ENCODE measurements at places on chromosomes 5 and 9.
A peak's percentile ranks its signal among the peaks of the same experiment; 100 is the strongest.

DNA sequence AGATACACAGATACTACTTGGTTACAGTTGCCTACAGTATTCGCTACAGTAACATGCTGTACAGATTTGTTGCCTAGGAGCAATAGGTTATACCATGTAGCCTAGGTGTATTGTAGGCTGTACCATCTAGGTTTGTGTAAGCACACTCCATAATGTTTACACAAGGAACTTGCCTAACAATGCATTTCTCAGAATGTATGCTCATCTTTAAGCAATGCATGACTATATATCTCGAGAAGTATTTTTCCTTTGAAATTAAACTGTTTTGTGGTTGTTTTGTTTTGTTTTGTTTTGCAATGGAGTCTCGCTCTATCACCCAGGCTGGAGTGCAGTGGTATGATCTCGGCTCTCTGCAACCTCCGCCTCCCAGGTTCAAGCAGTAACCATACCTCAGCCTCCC, 25.3 kb downstream of the LRRC70 start:
- no peak for DNase-seq

- no peak for DNase-seq
These were observed 1492.9 kb upstream of the C9orf72 start for GRCh38 chr9:29066141-29066640.

DNA sequence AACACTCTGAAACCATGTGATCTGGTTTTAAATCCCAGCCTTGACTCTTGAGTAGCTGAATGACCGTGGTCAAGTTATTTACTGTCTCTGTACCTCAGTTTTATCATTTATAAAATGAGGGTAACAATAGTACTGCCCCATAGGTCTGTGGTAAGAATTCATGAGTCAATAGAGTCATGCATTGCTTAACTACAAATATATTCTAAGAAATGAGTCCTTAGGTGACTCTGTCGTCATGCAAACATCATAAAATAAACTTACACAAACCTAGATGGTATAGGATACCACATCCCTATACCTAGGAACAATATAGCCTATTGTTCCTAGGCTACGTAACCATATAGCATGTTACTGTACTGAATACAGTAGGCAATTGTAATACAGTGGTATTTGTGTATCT, 20.3 kb upstream of the ABCA1 start:
- no peak for DNase-seq

DNA sequence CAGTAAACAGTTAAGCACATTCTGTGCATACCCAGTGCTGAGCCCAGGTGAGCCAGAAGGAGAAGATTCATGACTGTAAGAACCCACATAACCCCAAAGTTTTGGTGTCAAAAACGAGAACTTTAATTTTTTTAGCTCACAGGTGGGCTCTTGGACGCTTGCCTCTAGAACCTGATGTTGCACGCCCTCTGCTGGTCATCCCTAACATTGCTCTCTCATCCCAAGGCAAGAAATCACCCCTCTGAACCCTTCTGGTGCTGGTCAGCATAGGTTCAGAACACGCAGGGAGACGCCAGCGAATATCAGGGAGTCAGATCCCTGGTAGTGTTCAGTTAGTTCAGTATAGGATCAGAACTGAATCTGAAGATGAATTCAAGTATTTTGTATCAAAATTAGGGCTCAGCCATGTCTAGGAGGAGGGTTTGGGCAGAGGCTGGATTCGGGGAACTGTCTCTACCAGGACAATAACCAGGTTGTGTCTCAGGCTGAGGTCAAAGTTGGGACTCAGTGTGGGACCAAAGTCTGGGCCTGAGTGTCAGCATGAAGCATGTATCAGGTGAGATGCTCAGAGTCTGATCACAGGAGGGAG, 4.1 kb upstream of the DNAJB5 start:
- peak; percentile 21 for DNase-seq

DNA sequence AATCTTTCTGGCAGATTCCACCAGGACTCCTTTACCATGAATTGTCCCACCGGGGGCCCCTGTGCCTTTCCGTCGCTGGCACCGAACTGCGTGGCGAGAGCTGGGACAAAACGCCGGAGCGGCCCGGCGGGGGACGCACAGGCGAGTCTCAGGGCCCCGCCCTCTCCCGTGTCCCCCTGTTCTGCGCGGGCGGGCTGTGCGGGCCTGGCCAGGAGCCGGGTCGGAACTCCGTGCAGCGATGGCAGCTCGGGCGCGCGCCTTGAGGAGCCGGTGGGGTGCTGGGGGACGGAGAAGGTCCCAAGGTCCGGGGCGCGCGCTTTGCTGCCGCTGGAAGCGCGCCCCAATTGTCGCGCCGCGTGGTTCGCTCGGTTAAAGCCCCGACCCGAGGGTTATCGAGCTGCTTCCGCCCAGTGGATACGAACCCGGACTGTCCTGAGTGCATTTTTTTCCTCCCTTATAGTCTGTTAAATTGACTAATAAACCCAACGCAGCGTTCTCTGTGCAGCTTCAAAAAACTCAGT, 125.3 kb downstream of the TMEM174 start:
- no peak for DNase-seq

DNA sequence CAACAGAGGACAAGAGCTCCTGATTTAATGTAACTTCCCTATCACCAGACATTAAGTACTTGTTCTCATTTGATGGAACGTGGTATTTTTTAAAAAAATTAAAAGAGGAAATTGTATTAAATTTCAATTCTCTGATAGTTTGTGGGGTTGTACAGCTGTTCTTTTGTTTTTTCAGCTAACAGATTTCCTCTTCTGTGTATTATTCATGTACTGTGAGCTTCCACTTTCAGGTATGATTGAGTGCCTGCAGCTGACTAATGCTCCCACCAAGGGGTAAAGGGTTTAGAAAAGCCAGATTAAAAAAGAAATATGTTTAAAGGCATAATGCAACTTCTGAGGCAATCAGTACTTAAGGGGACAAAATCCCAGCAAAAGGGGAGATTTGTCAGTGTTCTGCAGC, 117.7 kb upstream of the ACTBL2 start:
- DNase-seq = no peak

GRCh38 chr5:56110646-56111403, 116.1 kb upstream of the IL6ST start:
- DNase-seq = no peak

Measured in naive thymus-derived CD8-positive, alpha-beta T cell (primary cell).